HL-60 (cell line): ENCODE measurements at places on chromosomes 12 and 14.

DNA sequence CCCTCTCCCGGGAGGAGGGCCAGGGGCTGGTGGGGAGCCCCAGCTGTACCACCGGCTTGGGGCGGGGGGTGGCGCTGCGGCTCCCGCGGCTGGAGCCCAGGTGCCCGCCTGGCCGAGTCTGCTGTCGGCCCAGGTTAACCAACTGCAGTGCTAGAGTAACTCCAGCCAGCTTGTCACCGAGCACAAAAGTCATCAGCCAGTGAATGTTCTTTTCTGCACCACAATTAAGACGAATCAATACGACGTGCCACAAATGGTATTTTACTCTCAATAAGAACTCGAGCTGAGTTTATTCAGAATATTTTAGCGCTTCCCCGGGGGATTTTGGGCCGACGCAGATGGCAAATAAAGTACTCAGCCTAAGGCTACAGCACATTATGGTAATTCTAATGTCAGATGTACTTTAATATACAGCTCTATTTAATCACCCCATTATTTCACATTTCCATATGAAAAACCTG, 83.2 kb downstream of the BCL11B start:
- no peak for DNase-seq

DNA sequence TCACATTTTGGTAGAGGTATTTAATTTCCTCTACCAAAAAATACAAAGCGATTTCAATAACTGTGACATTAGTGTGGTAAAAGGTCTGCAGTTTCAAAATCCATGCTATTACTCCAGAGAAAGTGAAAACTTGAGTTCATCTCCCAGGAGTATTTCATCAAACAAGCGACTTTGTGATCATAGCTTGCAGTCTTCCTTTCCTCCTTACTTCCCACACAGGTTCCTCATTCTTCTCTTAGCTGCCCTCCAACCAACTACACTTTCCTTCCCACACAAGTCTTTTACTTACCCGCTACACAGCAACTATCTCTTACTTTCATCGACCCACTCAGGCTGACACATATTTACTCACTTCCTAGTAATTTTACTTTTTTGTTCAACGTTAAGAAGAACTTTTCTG, 413.4 kb upstream of the USP15 start:
- no peak for DNase-seq

DNA sequence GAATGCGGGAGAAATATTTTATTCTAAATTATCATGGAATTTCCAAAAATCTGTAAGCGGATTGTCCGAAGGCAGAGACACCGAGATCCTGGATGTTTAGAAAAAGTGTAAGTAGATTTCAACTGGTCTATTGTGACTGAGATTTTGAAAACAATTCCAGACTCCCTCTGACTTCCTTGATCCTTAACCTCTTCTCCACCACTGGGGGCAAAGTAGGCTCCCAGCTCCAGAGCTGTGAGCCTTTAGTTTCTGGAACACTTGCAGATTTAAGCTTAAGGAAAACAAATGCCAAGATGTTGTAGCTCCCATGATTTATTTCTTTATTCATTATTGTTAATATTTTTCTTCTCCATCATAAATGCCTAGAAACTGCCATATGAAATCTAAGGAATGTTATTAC, 1320.5 kb upstream of the SEL1L start:
- no peak for DNase-seq

DNA sequence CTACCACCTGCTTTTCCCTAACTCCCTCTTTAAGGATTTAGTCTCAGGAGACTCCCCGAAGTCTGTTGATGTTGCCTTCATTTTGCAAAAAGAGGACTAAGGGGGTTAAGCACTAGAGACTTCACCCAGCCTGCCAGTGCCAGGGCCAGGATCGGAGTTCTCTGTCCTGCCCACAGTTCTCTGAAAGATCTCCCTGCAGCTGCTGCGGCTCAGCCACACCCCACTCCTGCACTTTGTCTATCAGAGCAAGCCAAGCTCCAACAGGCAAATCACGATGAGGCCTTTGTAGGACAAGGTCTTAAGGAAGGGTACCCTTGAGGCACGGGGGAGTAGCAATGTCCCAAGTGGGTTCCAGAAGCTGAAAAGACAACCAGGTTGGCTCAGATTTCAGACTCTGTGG, 148.8 kb upstream of the EGLN3 start:
- DNase-seq, result no peak

- DNase-seq, result no peak
These were observed 384.3 kb downstream of the RAD51B start for GRCh38 chr14:68203871-68204270.

- no peak for DNase-seq
These were observed 328.2 kb downstream of the RPL10L start for GRCh38 chr14:46323404-46323762.

GRCh38 chr14:92960706-92961566, 38.0 kb downstream of the CHGA start:
- DNase-seq, result no peak

DNA sequence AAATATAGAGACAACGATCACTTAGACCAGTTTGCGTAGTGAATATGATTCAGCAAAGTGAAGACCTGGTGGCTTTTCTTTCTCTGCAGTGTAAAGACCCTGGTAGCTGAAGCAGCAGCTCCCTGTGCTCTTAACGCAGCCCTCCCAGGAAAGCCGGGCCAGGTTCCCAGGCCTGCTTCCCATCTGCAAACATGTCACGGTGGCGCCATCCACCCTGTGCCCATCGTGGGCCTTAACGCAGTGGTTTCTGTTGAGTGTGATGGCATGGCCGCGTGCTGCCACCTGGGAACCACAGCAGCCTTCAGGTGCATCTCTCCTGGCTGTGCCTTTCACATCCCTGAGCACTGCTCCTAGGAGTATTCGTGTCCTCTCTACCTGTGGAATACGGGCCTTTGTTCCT, 71.5 kb downstream of the WDR20 start:
- no peak for DNase-seq

DNA sequence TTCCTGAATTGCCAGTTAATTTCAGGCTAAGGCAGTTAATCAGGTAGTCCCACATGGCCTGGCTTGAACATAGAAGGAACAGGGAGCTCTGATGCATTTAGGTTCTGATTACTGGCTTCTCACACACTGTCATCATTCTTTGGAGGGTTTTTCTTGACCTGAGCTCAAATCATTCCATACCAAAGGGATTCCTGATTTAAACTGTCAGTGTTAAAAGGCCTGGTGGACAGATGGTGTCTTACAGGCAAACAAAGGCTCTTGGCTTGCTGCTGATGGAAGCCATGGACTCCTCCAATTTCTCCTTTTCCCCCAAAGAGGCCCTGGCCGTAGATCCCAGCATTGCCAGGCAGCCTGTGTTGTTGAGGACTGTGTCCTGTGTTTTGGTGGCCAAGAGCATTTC, 30.2 kb downstream of the CACNA1C start:
- DNase-seq, result no peak

GRCh38 chr14:56193347-56193746, 75.1 kb downstream of the PELI2 start:
- no peak for DNase-seq

DNA sequence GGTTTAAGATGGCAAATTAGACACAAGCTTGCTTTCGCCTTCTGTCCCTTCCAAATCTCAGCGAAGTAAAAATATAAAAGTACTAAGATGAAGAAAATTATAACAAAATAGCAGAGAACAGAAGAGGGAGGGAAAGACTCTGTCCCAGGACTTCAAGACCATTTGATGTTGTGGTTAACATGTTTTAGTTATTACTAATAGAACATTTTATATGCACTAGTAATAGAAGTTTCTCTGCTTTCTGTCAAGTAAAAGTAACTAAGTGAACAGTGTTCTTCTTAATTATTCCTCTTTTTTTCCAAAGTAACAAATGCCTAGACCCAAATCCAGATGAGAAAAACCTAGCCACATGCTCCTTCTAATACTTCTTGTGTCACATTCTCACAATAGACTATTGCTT, 85.1 kb upstream of the DAAM1 start:
- no peak for DNase-seq

DNA sequence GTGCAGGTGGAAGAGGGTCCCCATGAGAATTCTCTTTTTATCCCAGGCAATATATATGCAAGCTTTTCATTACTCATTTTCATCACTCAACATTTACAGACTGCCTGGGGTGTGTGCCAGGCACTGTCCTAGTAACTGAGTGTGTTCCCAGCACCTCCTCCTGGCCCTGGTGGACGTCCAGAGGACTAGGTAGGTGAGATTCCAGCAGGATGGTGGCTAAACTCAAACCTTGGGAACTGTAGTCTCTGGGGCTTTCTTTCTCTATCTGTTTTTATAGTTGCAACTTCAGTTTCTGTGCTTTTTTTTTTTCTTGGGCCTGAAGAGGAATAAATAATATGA, 63.8 kb downstream of the SUSD6 start:
- DNase-seq, result no peak

- no peak for DNase-seq
These were observed 2.5 kb downstream of the SETD3 start for GRCh38 chr14:99478128-99478527.

GRCh38 chr12:51817027-51817953, 31.2 kb downstream of the FIGNL2 start:
- DNase-seq, result no peak

GRCh38 chr12:104064842-104065427, 604 bp downstream of the HCFC2 start:
- DNase-seq, result no peak

DNA sequence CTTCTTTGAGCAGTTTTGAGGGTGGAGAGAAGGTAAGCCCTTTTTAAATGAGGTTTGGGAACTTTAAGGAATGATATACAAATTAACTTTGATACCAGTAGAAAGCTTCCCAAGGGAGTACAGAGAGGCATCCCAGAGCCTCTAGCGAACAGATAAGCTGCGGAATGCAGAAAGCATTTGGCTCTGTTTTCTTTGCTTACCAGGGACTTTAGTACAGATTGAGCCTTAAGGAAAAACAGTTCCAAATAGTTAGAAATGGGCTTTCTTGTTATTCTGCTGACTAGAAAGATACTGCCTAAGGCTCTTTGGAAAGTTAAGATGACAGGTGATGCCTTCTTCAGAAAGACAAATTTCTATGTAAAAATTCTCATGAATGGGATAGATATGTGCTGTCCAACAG, 261.7 kb upstream of the FOXN3 start:
- no peak for DNase-seq

GRCh38 chr12:66392266-66392915, 90.1 kb downstream of the HELB start:
- DNase-seq, result no peak

DNA sequence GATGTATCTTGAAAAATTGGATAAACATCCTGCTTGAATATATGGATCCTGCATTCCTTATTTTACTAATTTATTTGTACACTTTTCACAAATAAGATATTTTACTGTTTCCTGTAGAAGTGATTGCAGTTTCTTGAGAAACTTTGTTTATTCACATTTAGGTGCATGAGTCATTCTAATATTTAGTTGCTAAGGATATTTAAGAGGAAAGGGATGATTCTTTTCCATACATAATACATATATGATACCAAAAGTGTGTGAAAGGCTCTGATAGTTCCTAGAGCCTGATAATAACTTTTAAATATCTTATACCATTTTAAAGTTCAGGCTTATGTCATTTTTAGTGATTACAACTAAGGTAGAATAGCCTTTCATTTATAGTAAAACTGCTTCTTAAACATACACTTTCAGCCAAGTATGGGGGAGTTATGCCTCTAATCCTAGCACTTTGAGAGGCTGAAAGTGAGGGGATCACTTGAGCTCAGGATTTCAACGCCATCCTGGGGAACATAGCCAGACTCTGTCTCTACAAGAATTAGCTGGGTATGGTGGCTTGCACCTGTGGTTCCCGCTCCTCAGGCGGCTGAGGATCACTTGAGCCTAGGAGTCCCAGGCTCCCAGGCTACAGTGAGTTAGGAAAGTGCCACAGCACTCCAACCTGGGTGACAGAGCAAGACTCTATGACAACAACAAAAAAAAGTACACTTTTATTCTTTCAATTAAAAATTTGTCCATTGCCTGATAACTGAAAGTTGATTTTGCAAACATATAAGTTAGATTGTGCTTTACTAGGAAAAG, 262.6 kb upstream of the LRIG3 start:
- no peak for DNase-seq

- no peak for DNase-seq
These were observed 126.0 kb upstream of the PZP start for GRCh38 chr12:9334041-9334692.

- DNase-seq, result no peak
These were observed 465.5 kb upstream of the ATP2B1 start for GRCh38 chr12:90174198-90174510.

DNA sequence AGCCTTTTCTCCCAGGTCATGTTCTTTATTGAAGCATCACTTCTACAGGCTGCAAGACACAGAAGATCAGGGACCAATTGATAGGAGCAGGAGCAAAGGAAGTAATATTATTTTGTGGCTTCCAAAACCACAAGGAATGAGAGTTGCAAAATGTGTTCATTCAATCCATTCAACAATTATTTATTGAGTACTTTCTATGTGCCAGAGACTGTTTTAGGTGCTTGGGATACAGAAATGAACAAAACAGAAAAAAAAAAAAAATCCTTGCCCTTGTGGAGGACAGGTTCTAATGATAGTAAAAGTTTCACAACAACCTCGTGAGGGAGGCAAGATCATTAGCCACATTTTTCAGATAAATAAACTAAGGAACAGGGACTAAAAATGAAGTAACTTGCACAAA, 20.1 kb upstream of the DACT1 start:
- no peak for DNase-seq

DNA sequence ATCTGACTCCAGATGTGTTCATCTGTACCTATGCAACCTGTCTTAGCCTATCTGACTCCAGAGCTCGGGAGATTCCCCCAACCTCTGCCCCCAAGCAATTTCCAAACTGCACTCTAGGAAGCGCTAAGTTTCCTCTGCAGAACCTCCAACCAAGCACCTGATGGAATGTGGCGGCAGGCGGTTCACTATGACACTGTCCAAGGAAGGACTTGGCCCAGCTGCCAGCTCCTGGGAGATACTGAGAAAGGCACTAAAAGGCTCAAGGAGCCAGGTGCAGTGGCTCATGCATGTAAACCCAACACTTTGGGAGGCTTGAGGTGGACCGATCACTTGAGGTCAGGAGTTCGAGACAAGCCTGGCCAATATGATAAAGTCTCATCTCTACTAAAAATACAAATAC, 244.0 kb downstream of the BCL11B start:
- DNase-seq, result no peak

DNA sequence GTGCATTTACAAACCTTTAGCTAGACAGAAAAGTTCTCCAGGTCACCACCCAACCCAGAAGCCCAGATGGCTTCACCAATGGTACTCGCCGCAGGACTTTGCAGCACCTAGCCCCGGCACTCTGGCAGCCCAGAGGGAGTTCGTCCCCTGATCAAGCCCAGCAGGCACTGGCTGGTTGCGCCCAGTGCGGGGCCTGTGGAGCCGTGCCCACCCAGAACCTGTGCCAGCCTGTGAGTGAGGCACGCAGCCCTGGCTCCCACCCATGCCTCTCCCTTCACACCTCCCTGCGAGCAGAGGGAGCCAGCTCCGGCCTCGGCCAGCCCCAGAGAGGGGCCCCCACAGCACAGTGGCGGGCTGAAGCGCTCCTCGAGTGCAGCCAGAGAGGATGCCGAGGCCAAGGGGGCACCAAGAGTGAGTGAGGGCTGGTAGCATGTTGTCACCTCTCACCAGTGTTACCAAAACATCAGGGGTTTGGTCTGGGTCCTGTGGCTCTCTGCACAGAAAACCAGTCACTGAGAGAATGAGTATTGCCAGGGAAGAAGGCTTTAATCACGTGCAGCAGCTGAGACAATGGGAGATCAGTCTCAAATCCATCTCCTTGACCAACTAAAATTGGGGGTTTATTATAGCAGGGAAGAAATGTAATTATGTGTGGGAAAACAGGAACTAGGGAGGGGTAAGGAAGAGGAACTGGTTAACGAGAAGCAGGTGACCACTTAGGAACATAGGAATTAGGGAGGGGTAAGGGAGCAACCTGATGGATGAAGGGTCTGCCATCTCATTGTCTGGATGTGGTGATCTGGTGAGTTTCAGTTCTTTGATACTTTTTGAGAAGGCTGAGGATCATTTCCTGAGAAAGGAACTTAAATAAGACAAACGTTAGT, 151.3 kb downstream of the NUBPL start:
- DNase-seq, result no peak
